ENCODE measurements at places on chromosomes 4 and X.
A peak's percentile ranks its signal among the peaks of the same experiment; 100 is the strongest.

DNA sequence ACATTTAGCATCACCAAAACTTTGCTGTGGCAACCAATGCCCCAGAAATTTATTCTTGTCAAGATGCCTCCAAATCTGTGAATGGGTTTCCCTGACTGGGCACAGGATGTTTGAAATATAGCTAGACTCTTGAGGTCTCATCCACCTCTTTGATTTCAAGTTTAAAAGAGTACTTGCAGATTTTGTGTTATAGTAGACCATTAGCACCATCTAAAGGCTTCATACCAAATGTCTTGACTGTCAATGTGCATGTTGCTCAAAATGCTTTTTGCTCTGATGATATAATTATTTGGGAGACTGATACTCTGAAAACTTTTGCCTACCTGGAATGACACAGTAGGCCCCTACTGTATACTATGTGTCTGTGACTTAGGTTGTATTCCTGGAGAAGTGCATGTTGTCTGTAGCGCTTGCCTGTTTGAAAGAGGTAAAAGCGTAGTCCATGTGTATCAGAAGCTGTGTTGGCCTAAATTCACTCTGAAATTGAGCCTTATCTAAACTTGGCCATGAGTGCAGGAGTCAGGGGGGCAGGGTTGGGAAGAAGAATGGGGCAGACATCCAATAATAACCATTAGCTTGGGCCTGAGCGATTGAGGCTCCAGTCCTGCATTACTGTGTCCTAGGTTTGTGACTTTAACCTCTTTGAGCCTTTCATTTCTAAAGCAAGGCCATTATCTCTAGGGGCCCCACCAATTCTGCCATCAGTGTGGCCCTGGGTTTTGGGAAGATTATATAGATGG, 33.8 kb downstream of the NDP start:
- no peak for DNase-seq

- DNase-seq = no peak
Observed at GRCh38 chr4:86500527-86500926, 93.6 kb upstream of the PTPN13 start.

GRCh38 chr4:3868211-3869173, 102.3 kb downstream of the ADRA2C start:
- peak; percentile 88 for DNase-seq

GRCh38 chrX:7987160-7988012, 60.2 kb upstream of the PNPLA4 start:
- DNase-seq = no peak

- no peak for DNase-seq
Observed at GRCh38 chr4:128582427-128582870, 227.1 kb upstream of the JADE1 start.

DNA sequence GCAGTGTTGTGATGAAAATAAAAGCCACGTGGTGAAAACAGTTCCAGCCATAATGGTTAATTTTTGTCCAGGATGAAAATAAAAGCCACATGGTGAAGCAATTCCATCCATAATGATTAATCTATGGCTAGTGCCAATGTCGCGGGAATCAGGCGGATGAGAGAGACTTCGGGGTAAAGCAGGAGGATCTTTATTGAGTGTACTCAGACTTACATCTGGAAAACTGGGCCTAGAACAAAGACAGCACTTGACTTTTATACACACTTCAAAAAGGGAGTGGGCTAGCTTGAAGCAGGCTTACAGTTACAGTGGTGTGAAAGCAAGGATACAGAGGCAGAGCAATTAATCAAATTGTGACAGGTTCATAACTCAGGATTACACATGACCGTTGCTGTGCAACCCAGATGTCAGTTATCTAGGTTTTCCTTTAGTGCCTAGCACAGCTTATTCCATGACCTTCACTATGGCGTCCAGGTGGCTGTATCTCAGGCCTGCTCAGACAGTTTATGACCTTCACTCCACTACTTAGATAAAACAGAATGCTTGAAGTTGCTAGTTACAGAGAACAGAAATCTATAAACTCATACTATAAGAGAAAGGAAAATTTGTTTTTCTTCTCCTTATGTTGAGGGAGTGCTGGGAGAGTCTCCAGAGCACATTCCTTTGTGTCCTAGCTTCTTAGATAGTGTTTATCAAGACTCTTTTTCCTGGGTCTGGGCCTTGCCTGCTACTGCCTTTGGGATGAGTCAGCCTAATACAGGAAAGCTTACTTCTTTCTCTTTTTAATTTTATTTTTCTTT, 5.9 kb upstream of the PLA2G12A start:
- no peak for DNase-seq

- DNase-seq = no peak
Observed at GRCh38 chr4:149676076-149676475, 139.6 kb downstream of the IQCM start.

DNA sequence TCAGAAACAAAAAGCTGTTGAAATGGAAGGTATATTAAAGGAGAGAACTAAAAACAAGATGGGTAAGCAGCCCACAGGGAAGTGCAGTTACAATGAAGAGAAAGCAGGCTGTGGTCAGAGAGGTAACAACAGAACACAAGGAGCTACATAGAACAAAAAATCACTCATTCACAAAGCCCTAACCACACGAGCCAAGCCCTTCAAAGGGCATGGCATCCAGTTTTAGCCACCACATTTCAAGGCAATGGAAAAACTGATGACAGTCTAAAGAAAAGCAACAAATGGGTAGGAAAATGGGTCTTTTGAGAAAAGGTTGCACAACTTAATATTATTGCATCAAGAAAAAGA, 37.5 kb downstream of the KDR start:
- no peak for DNase-seq

- peak; percentile 4 for DNase-seq
Observed at GRCh38 chr4:149999485-150000074, 78.7 kb upstream of the DCLK2 start.

DNA sequence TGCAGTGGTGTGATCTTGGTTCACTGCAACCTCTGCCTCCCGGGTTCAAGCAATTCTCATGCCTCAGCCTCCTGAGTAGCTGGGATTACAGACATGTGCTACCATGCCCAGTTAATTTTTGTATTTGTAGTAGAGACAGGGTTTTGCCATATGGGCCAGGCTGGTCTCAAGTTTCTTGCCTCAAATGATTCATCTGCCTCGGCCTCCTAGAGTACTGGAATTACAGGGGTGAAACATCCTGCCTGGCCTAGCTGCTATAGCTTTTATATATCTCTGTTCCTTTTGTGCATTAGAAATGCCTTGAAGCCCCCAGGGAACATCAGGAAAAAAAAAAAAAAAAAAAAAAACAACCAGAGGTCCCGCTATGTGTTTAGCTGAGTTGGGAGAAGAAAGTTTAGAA, 34.8 kb downstream of the UBE2K start:
- no peak for DNase-seq

DNA sequence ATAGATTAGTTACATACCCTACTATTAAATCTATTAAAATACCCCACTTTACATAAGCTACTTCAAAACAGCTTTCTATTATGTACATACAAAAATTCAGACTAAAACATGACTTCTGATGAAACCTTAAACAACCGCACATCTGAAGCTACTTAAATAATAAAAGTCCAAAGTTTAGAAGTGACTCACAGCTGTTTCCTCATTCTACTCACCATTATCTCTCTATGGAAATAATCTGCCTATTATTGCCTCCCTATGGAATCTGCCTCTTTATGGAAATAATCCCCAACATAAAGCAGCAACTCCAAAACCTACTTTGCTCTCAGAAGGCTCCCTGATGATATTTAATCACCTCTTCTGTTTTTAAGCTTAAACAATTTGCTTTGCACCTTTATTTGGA, 15.7 kb upstream of the BANK1 start:
- DNase-seq = no peak

GRCh38 chr4:186931519-186931918, 207.9 kb upstream of the FAT1 start:
- no peak for DNase-seq

- DNase-seq = no peak
Observed at GRCh38 chr4:88178626-88179231, 20.3 kb upstream of the ABCG2 start.

DNA sequence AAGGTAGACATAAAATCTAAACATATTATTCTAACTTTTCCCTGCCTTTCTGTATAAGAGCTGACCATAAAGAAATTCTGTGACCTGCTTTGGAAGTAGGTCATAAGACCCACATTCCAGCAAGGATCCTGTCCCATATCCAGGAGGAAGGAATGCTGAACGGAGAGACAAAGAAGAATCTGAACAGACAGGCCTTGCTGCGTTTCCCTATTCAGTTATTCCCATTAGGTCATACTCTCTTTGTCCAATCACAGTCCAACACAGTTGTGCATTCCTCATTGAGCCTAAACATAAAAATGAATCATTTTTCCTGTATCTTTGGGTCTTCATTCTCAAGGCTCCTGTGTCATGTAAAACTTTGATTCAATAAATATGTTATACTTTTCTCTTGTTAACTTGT, 287.6 kb upstream of the TAPT1 start:
- no peak for DNase-seq

DNA sequence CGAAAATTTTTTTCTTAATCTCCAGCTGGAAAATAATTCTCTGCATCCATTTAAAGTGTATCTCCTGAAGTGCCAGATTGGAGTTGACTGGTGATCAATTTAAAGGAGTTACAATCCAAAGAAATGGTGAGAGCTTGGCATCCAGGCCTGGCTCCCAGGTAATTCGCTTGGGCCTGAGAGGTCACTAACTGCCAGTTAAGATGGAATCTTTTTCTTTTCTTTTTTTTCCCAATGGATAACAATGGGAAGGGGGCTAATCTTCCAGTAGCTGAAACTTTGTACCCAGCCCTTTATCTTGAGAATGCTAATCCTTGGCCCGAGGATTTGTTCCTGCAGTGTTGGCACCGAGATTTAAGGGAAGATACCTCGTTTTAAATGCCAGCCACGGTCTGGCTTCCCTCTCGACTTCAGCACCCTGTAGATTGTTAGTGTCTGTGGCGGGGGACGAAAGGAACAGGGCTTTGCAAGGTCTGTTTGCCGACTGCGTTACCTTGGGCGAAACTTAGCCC, 13.3 kb upstream of the PITX2 start:
- DNase-seq = peak; percentile 68

DNA sequence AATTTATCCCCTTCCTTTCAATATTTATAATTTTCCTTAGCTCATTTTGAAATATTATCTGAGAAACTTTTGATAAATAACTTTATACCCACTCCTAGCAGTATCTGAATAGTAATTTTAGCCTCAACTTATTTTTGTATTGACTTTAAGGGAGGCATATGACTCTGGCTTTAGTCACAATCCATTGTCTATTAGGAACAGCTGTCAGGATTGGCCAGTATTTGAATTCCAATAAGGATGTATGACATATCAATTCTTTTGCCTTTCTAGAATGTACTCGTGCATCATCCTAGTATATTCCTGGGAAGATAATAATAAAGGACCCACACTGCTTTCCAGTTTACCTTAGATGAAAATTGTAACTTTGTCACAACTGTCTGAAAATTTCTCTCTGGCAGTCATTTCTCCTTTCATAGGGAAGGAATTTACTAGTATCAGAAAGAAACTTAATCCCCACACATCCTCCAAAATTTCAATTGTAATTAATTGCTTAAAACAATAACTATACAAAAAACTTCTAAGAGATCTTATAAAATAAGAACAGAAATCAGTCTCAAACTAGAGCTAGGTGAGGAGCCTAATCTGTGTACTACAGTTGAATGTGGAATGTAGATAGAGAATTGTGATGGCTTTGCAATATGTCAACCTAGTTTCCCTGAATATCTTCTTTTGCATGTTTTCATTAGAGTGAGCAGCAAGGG, 121.0 kb upstream of the EPHA5 start:
- DNase-seq = no peak

DNA sequence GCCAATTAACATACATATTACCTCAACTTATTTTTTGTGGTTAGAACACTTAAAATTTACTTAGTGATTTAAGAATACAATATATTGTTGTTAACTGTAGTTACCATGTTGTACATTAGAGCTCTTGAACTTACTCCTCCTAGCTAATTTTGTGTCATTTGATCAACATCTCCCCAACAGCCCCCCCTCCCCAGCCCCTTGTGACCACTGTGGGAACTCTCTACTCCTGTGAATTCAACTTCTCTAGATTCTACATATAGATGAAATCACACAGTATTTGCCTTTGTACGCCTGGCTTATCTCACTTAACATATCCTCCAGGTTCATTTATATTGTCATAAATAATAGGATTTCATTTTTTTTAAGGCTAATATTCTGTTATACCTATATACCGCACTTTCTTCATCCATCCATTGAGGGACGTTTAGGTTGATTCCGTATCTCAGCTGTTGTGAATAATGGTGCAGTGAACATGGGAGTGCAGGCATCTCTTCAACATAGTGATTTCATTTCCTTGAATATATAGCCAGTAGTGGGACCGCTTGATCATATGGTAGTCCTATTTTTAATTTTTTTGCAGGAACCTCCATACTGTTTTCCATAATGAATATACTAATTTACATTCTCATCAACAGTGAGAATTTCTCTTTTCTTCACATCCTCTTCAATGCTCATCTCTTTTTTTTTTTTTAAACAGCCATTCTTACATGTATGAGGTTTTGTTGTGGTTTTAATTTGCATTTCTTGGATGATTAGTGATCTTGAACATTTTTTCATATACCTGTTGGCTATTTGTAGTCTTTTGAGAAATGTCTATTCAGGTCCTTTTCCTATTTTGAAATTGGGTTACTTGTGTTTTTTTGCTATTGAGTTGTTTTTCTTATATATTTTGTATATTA, 66.8 kb downstream of the RAPGEF2 start:
- no peak for DNase-seq

- DNase-seq = no peak
Observed at GRCh38 chr4:13526658-13527057, 17.6 kb downstream of the NKX3-2 start.

GRCh38 chrX:23790155-23790497, 7.2 kb downstream of the SAT1 start:
- DNase-seq = no peak

DNA sequence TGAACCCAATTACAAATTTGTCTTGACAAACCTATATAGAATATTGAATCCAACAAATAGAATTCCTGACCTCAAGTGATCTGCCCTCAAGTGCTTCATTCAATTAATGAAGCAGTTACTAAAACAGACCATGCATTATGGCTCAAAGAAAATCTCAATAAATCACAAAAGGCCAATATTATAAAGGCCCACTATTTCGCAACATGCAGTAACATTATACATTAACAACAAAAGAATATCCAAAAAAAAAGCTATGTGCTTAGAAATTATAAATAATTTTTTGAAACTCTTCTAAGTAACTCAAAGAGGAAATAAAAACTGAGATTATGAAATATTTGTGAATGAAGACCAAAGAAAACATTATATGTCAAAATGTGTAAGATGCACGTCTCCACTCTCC, 177.7 kb downstream of the ZNF674 start:
- DNase-seq = no peak

DNA sequence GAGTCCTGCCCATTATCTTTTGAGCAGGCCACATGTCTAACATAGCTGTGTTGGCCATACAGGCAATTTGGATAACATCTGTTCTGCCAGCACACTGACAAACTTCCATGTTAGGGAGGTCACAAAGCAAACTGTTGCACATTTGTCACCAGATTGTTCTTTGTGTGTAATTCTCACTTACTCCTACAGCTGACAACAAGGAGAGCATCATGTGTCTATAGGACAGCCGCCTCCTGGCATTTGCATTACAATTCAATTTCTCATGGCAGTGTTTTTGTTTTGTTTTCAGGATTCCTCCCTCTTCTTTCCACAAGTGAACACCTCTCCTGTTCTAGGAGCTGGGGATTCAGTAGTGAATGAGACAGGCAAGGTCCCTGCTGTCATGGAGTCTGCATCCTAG, 94.3 kb upstream of the LEF1 start:
- DNase-seq = no peak

GRCh38 chr4:158259955-158260575, 49.8 kb downstream of the TMEM144 start:
- no peak for DNase-seq
